Stimulated activated CD4-positive, alpha-beta T cell treated with anti-CD3 and anti-CD28 coated beads, TNF-alpha, amount 100 ng/mL, for 24 hours (primary cell): ENCODE measurements at places on chromosomes 2 and 18.

- no peak for DNase-seq
Observed at GRCh38 chr2:65501074-65501473, 68.7 kb upstream of the SPRED2 start.

DNA sequence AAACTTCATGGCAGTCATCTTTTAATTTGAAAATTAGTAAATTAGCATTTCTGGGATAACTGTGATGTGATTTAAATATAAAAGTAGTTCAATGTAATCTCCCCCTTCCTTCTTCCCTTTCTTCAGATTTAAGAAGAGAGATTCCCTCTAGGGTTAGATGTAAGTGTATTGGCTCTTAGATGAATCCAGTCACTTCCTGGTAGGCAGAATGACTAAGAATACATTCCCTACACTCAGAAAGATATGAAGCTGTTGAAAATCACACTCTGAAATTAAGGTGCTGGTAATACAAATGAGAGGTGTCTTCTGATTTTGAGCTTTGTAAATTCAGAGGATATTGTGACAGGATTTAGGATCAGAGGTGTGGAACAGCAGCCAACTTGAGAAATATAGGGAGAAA, 71.6 kb downstream of the TDRD15 start:
- DNase-seq = no peak

- no peak for DNase-seq
Observed at GRCh38 chr2:45675263-45675812, 23.9 kb downstream of the PRKCE start.

GRCh38 chr2:15874321-15874720, 66.0 kb upstream of the MYCN start:
- DNase-seq = no peak

GRCh38 chr2:144632809-144633208, 112.9 kb upstream of the ZEB2 start:
- DNase-seq = no peak

GRCh38 chr18:7958081-7958896, 391.2 kb downstream of the PTPRM start:
- no peak for DNase-seq

- no peak for DNase-seq
Observed at GRCh38 chr2:216082805-216083204, 1.1 kb downstream of the TMEM169 start.

GRCh38 chr2:231144896-231145295, 20.1 kb upstream of the HTR2B start:
- no peak for DNase-seq

- DNase-seq = no peak
Observed at GRCh38 chr2:147173189-147173581, 671.6 kb upstream of the ACVR2A start.

- DNase-seq = peak; percentile 22
Observed at GRCh38 chr2:108583903-108584520, 49.7 kb downstream of the LIMS1 start.

GRCh38 chr2:234135750-234136221, 85.3 kb downstream of the SPP2 start:
- peak; percentile 16 for DNase-seq

- DNase-seq = no peak
Observed at GRCh38 chr2:10481666-10482157, 33.6 kb upstream of the ODC1 start.

DNA sequence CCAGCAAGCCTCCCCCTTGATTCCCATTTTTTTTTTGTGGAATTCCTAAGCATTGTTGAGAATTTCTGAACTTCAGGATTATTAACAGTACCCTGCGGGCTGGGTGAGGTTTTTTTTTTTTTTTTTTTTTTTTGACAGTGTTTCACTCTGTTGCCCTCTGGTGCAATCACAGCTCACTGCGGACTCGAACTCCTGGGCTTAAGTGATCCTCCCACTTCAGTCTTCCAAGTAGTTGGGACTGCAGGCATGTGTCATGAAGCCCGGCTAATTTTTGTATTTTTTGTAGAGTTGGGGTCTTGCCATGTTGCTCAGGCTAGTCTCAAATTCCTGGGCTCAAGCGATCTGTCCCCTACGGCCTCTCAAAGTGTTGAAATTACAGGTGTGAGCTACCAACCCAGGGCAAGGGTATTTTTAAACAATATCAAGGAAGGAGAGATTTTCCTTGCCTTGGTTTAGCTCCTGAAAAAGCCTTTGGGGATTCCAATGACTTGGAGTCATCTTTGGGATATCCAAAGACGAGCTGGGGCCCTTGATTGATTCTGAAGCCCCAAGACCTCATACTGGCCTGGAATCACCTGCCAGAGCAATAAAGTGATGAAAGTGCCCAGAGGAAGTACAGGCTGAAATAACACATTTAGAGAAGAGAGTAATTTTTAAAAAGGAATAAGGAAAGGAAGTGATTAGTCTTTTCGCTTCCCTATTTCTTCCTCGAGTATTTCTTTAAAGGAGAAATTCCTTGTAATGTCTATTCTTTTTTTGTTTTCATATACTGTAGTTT, 240.2 kb downstream of the TGIF1 start:
- no peak for DNase-seq

- DNase-seq = peak; percentile 62
Observed at GRCh38 chr2:173027181-173028128, 48.2 kb upstream of the MAP3K20 start.

- peak; percentile 23 for DNase-seq
Observed at GRCh38 chr18:46481048-46481846, 175.8 kb downstream of the LOXHD1 start.

- DNase-seq = no peak
Observed at GRCh38 chr2:217695033-217695520, 307.7 kb downstream of the TNS1 start.

DNA sequence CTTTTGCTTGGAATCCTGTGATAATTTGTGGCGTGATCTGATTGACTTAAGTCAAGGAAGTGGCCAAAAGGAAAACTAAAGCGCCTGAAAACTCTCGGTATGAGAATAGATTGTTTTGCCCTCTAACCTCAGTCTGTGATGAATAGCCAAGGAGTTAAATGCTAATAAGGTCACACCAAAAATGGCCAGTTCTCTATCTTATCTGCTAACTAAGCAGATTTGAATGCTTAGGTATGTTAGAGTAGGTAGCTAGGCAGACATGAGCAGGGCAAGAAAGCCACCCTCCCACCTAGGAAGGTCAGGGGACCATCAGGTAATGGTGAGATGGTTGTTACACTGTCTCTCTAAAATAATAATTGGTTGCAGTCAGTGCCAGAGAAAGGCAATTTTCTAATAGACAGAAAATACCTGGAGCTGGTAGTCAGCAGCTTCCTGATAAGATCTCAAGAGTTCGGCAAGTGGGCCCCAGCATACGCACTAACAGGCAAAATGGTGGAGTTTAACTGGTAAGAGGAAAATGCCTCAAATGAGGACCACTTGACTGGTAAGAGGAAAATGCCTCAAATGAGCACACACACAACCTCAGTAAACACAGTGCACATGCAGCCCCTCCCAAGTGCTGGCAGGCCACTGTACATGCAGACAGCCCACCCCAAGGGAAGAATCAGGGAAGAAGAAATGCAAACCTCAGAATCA, 468.4 kb downstream of the MBD2 start:
- DNase-seq = no peak

GRCh38 chr2:31859959-31860358, 150.8 kb downstream of the MEMO1 start:
- no peak for DNase-seq

DNA sequence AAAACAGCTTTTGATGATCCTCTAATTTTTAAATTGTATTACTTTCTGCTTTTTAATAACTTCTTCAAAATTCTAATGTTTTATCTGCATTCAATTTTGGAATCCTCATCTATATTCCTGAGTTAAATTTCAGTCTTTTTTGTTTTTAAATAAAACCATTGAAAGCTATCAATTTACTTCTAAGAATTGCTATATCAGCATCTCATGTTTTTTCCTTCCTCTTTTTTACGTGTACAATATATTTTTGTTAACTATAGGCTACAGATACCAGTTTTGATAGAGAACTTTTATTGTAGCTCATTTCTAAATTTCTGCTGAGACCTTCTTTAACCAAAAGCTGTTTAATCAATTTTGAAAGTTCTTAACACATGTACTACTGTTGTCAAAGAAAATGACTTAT, 84.5 kb downstream of the SS18 start:
- DNase-seq = no peak

GRCh38 chr18:13372531-13372951, 154.0 kb downstream of the LDLRAD4 start:
- DNase-seq = no peak

- no peak for DNase-seq
Observed at GRCh38 chr18:76515576-76515975, 20.5 kb upstream of the ZNF516 start.

DNA sequence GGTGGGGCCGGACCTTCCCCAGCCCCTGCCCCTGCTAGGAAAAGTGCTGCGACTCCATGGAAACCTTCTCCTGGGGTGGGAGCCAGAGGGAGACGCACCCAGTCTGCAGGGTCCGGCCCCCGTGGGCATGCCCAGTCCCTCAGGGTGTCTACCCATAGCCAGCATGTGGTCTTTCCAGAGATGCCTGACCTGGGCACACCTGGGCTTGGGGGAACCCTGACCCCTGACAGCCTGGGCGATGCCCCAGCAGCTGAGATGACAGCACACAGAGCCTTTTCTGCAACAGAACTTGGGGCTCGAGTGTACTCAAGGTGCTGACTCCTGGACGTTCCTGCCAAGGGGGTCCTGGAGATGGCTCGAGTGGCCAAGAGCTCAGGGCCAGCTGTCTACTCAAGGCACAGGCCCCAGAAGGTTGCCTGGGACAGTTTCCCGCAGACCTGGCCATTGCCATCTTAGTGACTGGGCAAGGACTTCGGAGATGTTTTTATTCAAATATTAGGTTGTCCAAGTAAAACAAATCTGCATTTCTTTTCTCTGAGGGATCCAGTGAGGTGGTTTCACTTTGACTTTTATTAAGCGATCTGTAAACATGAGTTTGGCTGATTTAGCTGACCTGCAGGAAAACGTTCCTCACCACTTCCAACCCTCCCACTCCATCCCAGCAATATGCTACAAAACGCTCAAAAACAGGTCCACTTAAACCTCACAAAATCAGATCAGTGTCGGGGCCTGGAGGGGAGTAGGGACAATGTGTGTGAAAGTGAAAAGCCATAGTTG, 228.0 kb downstream of the EIPR1 start:
- DNase-seq = no peak

DNA sequence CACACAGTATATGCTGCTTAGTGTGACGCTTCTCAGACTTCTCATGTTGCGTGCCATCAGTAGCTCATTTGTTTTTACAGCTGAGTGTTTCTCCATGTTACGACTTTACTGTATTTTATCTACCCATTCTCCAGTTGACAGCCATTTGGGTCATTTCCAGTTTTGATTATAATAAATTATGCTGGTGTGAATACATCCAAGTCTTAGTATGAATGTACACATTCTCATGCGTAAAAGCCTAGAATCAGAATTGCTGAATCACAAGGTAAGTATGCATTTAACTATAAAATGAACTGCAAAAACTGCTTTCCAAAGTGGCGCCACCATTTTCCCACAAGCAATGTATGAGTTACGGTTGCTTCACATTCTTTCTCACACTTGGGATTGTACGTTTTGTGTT, 184.2 kb upstream of the SLC35G4 start:
- DNase-seq = no peak

- no peak for DNase-seq
Observed at GRCh38 chr2:70999362-70999761, 4.7 kb upstream of the TEX261 start.

- no peak for DNase-seq
Observed at GRCh38 chr2:126674075-126674744, 18.3 kb downstream of the GYPC start.

DNA sequence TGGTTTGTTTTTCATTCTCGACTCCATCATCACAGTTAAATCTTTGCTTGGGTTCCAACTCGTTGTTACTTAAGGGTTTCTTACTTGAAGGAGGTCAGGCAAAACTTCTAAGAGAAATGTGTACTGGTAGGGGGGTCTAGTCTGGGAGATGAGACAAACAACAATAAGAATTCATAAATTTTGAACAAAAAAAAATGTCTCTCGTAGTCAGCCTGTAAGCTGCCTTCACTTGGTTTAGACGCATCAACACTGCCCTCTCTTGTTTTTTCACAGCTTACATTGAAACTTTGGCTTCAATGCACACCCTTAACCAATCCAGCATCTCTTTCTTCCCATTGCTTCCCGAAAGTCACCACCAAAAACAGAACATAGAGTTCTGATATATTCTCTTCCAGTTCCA, 576.4 kb upstream of the PIK3C3 start:
- DNase-seq = no peak

- no peak for DNase-seq
Observed at GRCh38 chr2:28707592-28707991, 44.0 kb upstream of the PPP1CB start.

- DNase-seq = no peak
Observed at GRCh38 chr2:233650981-233651380, 14.7 kb downstream of the UGT1A10 start.

DNA sequence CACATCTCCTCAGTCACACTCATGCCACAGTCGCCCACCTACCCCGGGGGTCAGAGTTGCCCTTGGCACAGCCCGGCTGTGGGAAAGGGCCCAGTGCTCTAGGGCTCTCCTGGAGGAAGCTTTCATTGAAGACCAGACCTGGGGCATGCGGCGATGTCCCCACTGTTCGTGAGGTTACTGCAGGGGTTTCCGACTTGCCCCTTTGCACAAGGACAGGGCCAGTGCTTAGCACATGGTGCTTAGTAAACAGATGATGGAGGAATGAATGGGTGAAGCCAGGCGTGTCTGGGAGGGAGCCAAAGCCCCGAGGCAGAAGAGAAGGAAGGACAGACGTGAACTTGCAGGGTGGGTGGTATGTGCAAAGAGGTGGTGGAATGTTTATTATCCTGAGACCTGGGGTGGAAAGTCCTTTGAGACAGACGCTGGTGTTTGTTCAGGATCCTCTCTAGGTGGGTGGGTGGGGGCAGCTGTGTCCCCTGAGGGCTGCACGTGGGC, 205.9 kb upstream of the ARL4C start:
- no peak for DNase-seq

DNA sequence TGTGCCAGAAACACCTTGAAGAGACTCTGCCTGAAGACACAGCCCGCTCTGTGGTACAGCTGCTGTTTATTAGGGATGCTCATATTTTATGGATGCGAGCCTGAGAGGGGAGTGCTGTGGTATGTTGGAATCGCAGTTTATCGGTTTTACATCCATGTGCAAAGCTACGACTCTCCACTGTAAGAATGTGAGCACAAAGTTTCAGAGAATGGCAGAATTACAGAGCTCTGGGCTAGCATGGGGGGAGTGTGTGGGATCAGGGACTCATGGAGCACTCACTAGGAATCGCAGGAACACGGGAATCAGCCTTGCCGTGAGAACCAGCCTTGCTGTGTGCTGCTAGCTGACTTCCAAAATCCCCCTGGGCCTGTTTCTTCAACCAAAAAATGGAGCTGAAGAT, 199.9 kb downstream of the RNF144A start:
- no peak for DNase-seq

GRCh38 chr2:162029287-162029901, 44.6 kb downstream of the DPP4 start:
- DNase-seq = no peak

- DNase-seq = no peak
Observed at GRCh38 chr2:16214391-16214790, 274.0 kb downstream of the MYCN start.
